ENCODE measurements at places on chromosomes 6 and 20.

- DNase-seq = no peak
Measured at GRCh38 chr6:111646942-111647341, 41.3 kb upstream of the TRAF3IP2 start.

GRCh38 chr6:15365273-15365687 is 119.4 kb downstream of the JARID2 start:
- peak; percentile 75 for DNase-seq

- no peak for DNase-seq
Measured at GRCh38 chr20:58976061-58976730, 4.9 kb upstream of the NELFCD start.

DNA sequence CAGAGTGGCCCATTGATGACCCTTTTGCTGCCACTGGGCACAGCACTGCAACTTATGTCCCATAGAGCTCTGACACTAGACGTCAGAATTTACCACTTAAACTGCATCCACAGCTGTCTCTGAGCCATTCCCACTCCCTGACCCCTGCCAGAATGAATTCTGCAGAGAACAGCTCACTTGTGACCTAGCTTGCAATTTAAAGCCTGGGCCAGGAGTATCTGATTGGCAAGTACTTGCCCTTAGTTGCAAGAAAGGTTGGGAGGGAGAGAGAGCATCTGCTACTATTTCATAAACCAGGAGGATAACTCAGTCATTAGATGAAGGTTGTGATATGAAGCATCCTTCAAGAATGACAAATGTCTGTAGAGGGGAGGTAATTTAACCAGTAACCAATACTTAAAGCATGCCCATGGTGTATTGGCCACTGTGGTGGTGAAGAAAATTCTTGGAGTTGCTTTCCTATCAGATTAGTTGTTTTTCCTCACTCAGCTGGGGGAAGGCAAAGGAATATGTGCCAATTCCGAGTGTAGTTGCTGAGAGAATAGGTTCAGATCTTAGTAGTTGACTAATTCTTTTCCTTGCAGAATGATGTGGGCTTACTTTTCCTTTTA is 46.5 kb downstream of the IL22RA2 start:
- no peak for DNase-seq

GRCh38 chr20:57090590-57091560 is 175.6 kb downstream of the BMP7 start:
- no peak for DNase-seq

- DNase-seq = no peak
Measured at GRCh38 chr6:129345890-129346289, 364.1 kb downstream of the ARHGAP18 start.

DNA sequence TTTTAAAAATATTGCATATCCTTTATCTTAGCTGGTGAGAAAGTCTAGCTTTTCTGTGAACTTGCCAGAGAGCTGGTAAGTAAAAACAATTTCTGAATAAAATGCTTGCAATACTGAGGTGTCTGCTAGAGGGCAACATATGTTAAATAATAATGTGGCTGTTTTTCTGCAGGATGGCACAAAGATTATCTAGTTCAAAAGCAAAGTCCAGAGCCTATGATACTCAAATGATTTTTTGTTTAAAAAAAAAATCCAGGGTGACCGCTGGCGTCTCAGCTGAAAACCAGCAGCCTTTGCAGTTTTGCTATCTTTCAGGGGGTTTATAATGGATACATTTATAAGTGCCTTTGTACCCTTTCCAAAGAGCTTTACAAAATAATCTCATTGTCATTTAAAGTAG is 194.9 kb downstream of the PHACTR1 start:
- peak; percentile 60 for DNase-seq

DNA sequence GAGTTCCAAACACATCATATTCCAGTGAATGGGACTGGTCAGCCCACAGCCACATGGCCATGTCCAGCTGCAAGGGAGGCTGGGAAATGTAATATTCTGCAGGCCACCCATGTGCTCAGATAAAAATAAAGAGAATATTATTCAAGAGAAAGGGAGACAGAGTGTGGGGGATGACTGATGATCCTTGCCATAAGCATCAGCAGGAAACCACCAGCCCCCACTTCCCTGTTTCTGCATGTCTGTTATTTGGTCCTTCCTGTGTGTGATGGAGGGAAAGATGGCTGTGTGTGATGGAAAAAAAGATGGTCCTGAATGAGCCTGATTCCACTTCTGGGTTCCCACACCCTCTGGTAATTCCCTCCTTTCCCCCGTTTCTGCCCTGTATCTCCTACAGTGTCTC is 13.1 kb upstream of the RSPO4 start:
- no peak for DNase-seq

DNA sequence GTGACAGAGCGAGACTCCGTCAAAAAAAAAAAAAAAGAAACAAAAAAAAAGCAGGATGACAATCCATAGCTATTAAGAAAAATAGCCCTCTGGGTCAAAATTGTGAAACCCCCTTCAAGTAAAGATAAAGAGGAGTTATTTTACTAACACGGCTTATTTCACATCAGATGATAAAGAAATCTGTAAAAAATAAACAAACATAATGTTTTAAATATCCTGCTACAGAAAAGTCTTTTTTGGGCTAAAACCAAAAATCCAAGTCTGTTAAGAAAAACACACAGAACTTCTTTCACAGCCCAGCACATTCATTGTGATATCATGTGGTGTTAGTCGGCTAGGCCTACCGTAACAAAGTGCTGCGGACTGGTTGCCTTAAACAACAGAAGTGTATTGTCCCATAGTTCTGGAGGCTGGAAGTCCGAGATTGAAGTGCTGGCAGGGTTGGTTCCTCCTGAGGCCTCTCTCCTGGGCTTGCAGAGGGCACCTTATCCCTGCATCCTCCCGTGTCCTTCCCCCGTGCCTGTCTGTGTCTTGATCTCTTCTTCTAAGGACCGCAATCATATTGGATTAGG is 239.2 kb upstream of the TAB2 start:
- DNase-seq = peak; percentile 52

GRCh38 chr20:2911200-2911599 is 37.9 kb downstream of the PTPRA start:
- no peak for DNase-seq

GRCh38 chr6:164098857-164099267 is 684.3 kb downstream of the QKI start:
- DNase-seq = no peak

GRCh38 chr20:35235881-35236280 is 9.4 kb downstream of the MMP24 start:
- DNase-seq = no peak

- no peak for DNase-seq
Measured at GRCh38 chr6:63724721-63725120, 89.1 kb downstream of the PHF3 start.

- DNase-seq = no peak
Measured at GRCh38 chr20:32806356-32806755, 13.4 kb upstream of the MAPRE1 start.

DNA sequence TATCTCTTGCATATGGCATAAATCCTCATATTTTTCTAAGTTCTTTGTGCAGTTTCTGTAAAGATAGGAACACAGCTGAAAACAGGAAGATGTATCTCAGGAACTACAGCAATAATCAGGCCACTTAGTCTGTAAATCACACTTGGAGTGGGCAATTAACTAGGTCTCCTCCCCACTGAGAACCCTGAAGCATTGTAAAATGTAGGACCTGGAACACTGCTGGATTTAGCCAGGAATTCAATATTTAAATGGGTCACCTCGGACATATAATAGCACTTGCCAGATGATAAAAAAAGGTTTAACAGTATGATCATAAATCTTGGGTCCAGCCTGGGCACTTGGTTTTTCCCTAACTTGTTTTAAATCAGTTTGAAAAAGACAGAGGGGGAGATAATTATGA is 155.0 kb downstream of the GRM1 start:
- DNase-seq = no peak

DNA sequence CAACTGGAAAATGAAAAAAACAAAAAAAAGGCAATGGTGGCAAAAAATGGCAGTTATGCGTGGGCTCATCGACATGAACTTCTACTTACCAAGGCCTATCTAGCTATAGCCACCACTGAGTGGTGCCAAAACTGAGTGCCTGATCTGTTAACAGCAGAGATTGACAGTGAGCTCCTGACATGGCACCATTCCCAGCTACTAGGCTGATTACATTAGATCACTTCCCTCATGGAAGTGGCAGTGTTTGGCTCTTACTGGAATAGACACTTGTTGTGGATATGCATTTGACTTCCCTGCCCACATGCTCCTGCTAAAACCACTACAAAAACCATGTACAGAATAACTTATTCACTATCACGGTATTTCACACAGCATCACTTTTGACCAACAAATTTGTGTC is 216.1 kb upstream of the SGK1 start:
- no peak for DNase-seq

DNA sequence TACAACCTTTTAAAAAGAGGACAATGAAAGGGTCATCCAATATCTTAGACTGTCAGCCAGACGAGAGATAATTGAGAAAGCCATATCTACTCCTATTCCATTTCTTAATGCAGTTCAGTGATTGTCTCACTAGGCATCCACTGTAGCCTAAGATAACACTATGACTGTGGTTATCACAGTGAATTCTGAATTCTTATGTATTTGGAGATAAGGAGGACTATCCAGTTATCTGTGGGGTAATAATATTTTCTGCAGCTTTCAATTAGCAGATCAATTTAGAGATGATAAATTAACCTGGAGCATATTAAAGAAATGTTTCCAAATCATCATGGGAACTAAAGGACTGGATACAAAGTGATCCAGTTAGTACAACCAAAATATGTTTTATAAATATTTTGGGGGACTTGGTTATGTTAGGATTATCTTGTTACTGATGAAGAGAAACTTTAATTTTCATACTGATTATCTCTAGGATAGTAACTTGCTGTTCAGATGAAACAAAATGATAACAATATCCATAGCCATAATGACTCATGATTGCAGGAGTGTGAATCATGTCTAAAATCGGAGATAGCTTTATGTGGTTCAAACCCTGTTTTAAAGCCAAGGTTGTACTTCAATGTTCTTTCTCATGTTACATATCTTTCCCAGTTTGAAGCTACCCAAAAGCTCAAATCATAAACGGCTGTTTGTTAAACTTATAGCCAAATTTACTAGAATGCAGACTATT is 1152.0 kb downstream of the HACE1 start:
- no peak for DNase-seq

DNA sequence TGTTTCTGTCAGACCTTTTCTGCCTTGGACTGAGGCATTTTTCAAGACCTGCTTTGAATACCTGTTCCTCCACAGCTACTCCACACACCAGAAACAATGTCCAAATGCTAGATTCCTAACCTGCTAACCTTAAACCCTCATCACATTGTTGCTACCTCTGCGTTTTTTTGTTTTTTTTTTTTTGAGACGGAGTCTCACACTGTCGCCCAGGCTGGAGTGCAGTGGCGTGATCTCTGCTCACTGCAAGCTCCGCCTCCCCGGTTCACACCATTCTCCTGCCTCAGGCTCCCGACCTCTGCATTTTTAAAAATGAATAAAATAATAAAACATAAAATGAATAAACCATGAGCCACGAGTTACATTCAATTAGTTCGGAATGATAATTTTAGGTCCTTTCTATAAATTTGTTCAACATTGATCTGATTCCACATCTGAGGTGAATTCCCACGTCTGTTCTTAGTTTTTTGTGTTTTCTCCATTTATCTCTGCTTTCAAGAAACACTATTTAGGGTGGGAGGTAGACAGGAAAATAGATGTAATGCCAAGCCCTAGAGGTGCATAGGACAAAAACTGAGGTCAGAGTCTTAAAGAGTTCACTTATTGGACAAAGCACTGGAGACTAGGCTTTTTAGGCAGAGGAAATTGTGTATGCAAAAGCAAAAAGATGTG is 1.3 kb downstream of the C6orf89 start:
- DNase-seq = no peak

- DNase-seq = no peak
Measured at GRCh38 chr6:106473812-106474211, 113.3 kb downstream of the CRYBG1 start.

DNA sequence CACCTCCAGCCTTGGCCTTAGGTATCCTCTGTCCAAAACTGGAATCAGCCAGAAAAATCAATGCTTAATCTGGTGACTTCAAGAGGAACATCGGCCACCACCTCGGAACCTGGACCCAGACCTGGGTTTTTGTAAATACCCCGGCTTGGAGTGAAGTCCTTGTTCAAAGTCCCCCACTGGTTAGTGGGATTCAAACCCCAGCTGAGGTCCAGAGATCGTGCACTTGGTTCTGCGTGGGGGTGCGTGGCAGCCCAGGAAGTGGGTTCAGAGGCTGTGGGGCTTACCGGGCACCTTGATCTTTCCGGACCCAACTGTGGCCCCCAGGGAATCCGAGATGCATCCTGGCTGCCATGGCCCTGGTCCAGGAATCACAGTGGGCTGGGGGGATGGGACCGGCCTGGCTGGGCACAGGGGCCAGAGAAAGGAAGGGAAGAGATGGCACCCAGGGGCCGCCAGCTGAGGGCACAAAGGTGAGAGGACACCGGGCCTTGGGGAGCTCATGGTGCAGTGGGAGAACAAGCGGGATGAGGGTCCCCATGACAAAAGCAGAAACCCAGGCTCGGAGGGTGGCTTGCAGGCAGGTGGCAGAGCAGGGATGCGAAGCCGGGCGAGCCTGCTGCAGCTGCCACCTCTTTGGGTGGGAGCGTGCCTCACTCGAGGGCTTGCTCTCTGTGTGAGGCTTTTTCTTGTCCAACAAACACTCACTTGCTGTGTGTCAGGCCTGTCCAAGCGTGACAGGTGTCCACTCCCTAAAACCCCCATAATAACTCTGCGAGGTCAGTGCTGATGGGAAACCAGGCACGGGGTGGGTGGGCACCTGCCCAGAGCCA is 27.7 kb downstream of the ZBP1 start:
- no peak for DNase-seq

DNA sequence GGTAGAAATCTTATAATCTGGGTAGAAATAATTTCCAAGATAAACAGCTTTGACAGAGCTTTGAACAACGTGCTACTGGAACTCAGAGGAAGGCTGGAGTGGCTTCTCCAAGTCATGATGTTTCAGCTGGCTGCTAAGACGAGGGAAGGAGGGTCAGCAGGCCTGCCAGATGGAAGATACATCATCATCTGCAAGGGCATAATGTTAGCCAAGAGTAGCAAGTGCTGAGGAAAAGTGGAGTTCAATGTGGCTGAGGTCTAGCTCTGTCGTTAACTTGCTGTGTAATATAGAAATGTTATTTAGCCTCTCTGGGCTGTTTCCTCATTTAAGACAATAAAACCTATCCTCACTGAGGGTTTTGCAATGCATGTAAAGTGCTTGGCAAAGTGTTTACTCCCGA is 35.1 kb downstream of the RGS17 start:
- no peak for DNase-seq

- no peak for DNase-seq
Measured at GRCh38 chr20:19874040-19874727, 116.1 kb downstream of the RIN2 start.

DNA sequence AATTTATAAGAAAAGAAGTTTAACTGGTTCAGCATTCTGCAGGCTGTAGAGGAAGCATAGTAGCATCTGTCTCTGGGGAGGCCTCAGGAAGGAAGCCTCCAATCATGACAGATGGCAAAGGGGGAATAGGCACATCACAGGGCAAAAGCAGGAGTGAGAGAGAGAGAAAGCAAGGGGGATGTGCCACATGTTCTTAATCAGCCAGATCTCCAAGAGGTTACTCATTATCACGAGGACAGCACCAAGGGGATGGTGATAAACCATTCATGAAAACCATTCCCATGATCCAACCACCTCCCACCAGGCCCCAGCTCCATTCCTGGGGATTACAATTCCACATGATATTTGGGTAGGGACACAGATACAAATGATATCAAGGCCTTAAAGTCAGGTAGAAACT is 217.5 kb upstream of the TCF21 start:
- no peak for DNase-seq

GRCh38 chr20:58116505-58116904 is 111.9 kb downstream of the ANKRD60 start:
- no peak for DNase-seq

All from activated CD4-positive, alpha-beta T cell treated with anti-CD3 and anti-CD28 coated beads, Interleukin-2, amount 10 ng/mL, durations not matched to agents 24 days and 14 days (primary cell).